ENCODE measurements at places on chromosomes 4 and X.

DNA sequence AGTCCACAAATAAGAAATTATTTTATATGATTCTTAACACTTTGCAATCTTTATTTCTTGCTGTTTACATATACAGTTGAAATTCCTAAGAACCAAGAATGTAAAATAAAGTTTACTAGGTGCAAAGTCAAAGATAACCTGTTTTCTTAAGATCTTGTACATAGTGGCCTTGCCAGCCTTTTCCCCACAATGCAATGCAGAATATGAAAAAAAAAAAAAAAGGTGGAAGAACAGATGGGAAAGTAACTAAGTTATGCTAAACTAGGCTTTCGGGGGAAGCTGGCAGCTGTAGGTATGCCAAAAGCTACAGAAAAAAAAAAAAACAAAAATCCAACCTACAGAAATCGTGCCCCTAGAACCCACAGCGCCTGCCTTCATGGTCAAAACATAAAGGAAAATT is 1588.4 kb downstream of the STIM2 start:
- no peak for DNase-seq

DNA sequence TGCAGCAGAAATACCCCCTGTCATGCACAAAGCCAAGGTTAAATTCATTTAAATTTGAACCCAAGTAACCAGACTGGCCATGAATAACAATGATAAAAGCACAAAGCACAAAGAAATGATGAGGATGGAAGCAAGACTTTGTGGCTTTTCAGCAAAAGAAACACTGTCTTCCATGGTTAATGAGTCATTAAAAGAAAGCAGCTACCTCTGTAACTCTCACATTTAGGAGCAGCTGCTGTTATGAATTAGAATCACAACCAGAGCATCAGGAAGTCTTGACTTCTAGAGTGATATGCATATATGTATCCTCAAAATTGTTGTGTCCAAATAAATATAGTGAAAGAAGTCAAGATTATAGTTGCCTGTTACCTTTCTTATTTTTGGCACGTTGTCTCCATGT is 70.7 kb upstream of the RPS6KA6 start:
- no peak for DNase-seq

- DNase-seq = no peak
Observed at GRCh38 chr4:6692806-6693205, 872 bp upstream of the S100P start.

DNA sequence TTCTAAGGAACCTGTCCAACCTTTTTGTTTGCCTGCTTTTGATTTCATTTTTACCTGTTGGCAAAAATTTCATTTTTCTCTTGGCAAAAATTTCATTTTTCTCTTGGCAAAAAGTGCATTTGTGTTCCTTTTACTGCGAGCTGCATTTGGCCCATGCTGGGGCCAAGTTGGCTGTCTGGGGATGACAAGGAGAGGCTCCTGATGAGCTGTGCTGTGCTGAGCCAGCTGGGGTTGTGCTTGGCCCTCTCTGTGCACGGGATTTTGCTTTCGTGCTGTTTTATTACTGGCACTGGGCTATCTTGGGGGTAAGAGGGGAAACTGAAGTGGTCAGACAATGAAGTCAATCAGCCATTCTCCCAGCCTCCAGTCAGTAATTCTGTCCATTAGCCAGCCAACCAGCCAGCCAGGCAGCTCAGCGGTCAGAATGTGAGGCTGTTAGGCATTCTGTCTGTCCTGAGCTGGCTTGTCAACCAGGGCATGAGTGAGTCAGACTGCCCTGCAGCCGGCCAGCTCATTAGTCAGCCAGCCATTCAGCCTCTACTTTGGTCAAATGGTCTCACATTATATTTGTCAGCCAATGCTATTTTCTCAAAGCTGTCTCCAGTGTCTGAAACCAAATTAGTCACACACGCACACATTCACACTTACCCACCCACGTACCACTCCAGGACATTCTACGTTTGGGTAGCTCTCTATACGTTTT is 56.9 kb upstream of the PRPS1 start:
- no peak for DNase-seq

DNA sequence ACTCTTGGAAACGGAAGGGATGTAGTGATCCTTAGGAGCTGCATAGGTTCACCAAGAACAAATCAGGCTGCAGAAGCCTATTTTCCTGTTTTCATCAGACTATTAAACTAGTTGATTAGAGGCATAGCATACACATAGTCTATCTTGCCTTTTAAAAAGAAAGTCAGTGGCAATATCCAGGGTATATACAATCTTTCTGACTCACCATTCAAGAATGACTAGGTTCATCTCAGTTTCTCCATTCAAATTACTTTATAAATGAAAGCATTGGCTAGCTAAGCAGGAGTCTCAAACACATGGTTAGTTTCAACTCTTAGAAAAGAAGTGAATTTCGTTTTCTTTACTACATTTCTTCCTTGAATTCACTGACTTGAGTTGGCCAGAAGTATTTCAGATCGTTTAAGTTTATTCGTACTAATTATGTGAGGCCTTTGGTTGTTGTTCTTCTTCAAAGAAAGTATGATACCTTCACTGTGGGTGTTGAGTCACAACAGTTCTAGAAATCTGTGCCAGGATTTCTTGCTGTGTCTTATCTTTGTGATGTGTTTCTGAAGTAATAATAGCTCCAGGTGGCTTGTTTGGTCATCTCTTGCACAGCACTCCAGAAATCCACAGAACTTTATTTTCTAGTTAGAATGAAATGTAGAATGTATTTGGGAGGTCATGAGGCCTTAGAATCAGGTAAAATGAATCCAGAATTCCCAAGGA is 88.2 kb downstream of the AWAT2 start:
- no peak for DNase-seq

DNA sequence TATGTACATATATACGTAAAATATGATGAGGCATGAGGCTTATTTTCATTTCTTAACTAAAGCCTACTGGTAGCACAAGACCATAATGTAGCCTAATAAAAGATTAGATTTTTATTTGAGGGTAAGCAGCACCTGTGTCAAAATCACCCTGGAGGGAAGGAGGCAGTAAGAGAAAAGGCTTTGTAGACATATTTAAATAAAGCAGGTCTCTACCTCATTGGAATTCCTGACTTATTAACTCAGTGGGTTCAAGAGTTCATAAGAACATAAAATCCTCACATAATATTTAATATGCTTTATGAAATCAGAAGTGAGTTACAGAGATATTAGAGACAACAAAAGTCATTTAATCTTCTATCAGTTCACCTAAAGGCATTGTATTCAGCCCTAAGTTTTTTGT is 261.6 kb upstream of the ANKRD50 start:
- DNase-seq = no peak

DNA sequence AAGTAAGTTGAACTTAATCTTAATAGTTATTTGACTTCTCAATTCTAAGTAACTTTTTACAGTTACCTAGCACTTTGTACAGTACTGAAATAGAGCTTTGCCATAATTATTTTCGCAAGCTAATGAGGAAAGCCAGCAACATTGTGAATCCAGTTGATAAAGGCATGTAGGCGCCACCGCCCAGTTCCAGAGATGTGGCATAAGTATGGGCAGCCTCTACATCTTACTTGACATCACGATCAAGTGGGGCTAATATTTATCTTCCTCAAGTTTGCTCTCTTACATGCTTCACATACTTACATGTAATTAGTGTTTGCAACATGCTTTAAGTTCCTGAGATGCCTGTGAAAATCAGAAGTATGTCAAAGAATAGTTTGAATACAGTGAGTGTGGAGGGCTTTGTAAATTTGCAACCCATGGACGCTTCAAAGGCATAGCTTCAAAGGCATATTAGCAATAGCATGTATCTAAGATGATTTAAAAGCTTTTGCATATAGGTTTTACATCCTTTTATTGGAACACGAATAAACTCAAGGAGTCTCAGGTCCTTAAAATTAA is 34.9 kb upstream of the VCX3B start:
- no peak for DNase-seq

DNA sequence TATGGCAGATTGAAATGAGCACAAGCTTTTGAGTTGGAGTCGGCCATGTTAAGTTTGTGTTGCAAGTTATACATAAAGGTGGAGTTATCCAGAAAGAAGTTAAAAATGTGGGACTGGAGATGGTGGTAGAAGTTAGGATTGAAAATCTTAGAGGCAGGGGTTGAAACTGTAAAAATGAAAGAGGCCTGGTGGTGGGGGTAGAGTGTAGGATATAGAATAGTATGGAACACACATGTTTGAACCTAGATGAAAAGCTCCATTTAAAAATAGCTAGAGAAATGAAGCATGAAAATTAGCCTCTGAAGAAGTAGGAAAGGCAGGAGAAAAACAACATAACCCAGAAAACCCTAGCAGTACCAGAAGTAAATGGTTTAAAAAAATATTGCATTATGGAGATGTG is 131.8 kb upstream of the ENPEP start:
- no peak for DNase-seq

DNA sequence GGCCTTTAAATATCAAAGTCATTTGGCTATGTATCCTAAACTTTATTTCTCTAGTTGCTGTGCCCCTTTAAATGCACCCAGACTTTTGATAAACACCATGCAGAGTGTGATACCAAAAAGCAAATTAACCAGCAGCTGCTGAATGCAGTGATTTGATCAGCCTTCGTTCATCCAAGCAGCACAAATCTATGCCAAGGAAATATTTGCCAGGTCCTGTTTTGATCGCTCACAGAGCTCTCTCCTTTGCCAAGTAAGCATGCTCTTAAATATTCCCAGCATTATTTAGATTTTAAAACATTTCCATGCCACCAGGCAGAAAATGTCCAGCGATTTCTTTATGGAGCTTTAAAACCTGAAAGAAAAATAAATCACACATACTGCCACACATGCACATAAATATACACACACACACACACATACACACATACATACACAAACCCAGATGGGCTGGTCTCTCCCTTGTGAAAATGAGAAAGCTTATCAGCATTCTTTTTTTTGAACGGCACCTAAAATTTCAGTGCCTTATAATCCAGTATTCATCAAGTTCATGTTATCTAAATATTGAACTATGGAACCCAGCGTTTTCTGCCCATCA is 35.7 kb downstream of the BTC start:
- DNase-seq = no peak

- no peak for DNase-seq
Observed at GRCh38 chr4:128006592-128006991, 41.4 kb downstream of the ABHD18 start.
